Fibroblast of skin of abdomen (primary cell): ENCODE measurements at places on chromosomes 1 and 21.

- no peak for DNase-seq
These were observed 47.2 kb downstream of the HNRNPR start for GRCh38 chr1:23296931-23297330.

- DNase-seq = no peak
These were observed 6.2 kb downstream of the E2F2 start for GRCh38 chr1:23524716-23525401.

- DNase-seq = peak; percentile 11
These were observed 729 bp upstream of the CDCA8 start for GRCh38 chr1:37691497-37692077.

DNA sequence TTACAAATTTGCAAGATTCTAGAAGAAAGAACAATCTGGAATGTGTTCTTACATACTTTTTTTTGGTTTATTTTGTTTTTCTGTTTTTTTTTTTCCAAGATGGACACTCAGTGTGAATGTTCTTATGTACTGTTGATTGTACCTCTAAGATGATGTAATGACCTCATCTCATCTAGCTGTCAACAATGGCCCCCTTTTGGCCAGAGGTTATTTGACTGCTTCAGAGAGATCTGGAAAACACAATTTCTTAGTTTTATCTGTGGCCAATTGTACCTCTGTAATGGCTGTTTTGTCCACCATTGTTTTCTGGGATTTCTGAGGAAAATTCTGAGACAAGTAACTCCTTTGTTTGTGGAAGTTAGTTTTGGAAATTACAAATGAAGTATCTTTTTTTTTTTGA is 38.9 kb downstream of the ST6GALNAC3 start:
- DNase-seq = no peak

DNA sequence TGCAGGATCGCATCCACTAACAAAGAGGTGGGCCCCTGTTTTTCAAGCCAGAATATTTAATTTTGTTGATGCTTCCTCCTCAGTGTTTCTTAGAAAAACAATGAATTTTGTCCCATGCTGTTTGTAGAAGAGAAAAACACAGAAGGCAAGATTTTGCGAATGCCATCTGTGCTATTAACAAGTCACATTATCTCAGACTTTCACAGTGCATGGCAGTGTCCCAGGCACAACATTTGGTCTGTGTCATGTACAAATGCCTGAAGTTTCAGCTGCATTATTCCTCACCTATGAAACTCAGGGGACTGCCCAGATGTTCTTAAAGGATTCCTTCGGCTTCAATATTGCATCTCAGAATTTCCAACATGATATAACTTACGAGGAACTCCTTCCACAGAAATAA is 99.6 kb upstream of the ZC3H11B start:
- DNase-seq = no peak

GRCh38 chr1:58924016-58924565 is 140.2 kb upstream of the JUN start:
- DNase-seq = no peak

GRCh38 chr1:241447031-241447644 is 72.4 kb downstream of the FH start:
- DNase-seq = no peak

- no peak for DNase-seq
These were observed 720.6 kb downstream of the RWDD3 start for GRCh38 chr1:95954585-95954984.

GRCh38 chr1:208431721-208432120 is 187.5 kb upstream of the PLXNA2 start:
- peak; percentile 93 for DNase-seq

GRCh38 chr21:44612669-44613229 is 870 bp downstream of the KRTAP10-8 start:
- no peak for DNase-seq

GRCh38 chr21:37337179-37337578 is 29.4 kb upstream of the DYRK1A start:
- DNase-seq = no peak

GRCh38 chr21:45460011-45460565 is 55.1 kb downstream of the COL18A1 start:
- no peak for DNase-seq
